ENCODE measurements at places on chromosomes 13 and 19.

DNA sequence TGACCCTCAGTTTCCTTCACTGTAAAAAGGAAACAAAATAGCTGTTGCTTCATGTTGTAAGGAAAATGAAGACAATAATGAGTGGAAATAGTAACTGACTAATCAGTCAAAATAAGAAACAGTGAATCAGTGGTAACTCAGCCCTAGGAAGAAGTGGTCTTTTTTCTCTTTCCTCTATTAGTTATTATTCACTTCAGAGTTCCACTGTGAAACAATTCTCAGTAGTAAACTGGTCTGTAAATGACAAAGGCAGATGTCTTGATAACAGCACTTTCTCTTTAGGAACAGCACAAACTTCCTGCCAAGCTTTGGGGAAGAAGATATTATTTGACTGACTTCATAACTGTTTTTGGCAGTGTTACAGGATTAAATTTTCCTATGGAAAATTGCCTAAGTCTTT, 600.5 kb upstream of the KLHL1 start:
- DNase-seq = no peak

DNA sequence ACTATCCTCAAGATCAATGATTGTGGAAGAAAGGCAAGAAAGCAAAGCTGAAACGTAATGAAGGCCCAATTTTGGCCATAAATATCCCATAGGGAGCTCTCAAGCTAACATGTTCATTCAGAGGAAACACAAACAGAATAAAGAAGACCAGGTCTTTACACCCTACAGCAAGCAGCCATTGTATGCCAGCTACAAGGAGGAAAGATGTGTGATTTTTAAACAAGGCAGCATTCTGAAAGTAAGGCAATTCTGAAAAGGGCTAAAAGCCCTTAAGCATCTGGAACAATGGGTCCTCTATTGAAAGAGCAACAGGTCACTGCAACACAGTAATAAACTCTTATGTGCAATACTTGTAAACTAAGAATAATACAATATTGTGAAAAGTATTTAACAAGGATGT, 1002.4 kb downstream of the SLITRK1 start:
- DNase-seq = no peak

GRCh38 chr13:48739386-48739964, 85.7 kb downstream of the CYSLTR2 start:
- DNase-seq = no peak

DNA sequence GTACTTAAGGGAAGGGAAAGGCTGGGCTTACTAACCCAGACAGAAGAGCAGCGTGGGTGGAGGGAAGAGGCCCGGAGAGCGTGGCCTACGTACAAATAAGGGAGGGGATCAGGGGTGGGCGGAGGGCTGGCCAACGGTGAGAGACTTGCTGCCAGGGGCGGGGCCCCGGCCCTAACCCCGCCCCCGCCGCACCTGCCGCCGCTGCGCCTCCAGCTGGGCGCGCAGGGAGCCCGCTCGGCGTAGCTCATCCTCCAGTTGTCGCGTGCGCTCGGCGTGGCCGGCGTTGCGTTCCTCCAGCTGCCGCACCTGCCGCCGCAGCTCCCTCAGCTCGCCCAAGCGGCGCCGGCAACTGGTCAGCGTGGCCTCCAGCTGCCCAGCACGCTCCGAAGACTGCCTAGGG, 5.7 kb downstream of the HOOK2 start:
- DNase-seq = no peak

DNA sequence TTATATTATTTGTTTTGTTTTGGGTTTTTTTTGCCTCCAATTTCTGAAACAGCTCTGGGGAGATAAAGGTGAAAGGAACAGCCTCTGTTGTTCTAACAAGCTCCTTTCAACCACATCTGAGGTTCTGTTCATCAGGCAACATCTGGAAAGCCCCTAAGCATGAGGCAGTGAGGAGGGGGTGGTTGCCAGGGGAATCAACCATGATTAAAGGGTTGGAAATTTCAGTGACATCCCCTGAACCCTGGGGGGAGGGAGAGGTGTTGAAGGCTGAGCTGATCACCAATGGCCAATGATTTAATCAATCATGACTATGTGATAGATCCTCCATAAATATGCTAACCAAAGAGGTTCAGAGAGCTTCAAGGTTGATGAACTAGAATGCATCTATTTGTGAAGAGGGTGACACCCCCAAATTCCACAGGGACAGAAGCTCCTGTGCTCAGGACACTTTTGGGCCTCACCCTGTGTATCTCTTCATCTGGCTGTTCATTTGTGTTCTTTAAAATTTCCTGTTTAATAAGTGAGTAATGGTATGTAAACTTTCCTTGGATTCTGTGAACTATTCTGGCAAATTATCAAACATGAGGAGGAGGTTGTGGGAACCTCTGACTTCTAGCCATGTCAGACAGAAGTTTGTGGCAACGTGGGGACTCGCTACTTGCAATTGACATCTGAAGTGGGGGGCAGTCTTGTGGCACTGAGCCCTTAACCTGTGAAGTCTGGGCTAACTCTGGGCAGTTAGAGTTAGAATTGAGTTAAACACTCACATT, 221.3 kb downstream of the NHLRC3 start:
- no peak for DNase-seq

- no peak for DNase-seq
These were observed 49.1 kb downstream of the TBC1D4 start for GRCh38 chr13:75432811-75433244.

DNA sequence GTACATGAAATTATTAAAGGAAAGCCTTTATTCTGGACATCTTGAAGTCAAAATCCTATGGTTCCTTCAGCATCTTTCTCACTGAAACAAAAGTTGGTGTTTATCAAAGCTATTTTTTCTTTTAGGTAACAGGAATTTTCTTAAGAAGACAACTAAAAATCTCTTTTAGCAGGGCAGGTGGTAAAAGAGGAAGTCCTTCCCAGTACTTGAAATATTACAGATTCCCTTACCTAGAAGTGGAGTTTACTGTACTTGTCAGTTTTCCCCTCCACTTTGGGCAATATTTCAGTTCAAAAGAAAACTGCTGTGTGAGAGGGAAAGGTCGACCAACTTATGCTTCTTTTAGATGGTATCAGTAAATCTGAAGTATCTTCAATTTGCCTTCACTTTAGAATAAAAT, 64.3 kb upstream of the TDRD3 start:
- no peak for DNase-seq

GRCh38 chr19:32651729-32652140, 23.2 kb downstream of the ANKRD27 start:
- DNase-seq = no peak

DNA sequence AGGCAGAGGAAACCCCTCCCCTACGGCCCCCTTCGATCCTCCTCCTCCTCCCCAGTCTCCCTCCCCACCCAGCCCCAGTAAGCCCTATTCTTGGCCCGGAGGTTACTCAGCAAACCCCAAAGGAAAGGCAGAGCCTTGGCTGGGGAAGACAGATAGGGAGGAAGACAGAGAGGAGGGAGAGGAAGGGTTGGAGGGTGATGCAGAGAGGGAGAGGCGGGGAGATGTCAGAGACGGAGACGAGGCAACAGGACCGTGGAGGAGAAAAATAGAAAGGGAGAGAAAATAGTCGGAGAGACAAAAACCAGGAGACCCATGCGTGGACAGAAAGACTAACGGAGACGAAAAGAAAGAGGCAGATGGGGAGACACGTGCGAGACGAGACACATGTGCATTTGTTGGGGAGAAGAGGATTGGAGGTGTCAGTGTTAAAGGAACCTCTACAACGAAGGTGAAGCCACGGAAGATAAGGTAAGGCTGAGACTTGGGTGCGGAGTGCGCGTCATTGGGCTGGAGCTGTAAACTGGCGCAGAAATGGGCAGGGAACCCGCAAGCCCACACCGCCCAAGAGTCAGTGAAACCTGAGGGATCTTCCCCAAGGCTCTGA, 2.9 kb downstream of the TGFB1 start:
- no peak for DNase-seq

GRCh38 chr19:13995017-13995728, 10.9 kb downstream of the RFX1 start:
- no peak for DNase-seq

- no peak for DNase-seq
These were observed 525 bp downstream of the CARS2 start for GRCh38 chr13:110705356-110705825.

GRCh38 chr13:72960114-72960513, 98.7 kb upstream of the KLF5 start:
- DNase-seq = no peak

DNA sequence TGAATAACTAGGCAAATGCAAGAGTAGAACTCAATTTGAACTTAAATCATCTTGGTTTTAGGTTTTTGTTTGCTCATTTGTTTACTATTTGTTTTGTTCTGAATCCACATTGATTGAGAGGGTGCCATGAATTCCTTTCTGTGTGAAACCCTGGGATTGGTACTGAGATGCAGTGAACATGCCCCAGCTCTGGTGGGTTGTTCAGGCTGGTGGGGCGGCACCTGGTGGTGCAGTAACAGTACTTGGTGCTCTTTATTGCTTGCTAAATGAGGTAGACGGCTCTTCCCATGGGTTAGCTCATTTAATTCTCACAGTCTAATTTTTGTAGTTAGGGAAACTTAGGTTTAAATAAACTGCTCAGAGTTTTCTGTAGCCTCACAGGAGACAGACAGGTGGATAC, 48.4 kb downstream of the WASF3 start:
- no peak for DNase-seq

GRCh38 chr13:51629491-51630287, 45.4 kb downstream of the WDFY2 start:
- no peak for DNase-seq

GRCh38 chr13:112113348-112113747, 46.4 kb downstream of the SOX1 start:
- DNase-seq = no peak

GRCh38 chr13:42076309-42076713, 27.9 kb downstream of the DGKH start:
- DNase-seq = no peak

DNA sequence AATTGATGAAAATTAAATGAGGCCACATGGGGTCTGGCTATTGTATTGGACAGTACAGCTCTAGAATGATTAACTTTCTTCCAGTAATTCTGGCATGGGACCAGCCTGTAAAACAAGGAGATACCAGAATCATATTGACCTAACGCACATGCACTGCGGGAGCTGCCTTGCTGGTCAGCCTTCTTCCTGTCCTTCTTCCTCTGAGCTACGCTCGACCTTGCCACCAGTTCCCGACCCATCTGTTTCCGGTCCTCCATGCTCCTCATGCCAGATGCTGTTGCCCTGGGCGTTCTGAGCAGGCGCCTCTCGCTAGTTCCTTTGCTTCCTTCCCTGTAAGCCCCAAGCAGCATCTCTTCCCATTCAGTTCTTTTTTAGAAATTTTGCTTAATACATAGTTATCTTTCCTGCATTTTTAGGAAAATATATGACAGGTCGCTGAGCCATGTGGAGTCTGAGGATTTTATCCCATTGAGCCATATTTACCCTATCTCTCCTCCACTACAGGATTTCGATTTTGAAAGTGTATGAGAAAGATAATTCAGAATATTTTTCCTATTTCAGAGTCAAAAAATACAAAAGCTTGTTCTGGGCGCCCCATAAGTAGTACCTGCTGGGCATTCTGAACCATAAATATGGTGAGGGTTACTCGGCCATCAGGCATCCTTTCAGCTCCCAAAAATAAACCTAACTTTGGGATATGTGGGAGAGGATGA, 38.6 kb downstream of the TNFRSF19 start:
- no peak for DNase-seq

DNA sequence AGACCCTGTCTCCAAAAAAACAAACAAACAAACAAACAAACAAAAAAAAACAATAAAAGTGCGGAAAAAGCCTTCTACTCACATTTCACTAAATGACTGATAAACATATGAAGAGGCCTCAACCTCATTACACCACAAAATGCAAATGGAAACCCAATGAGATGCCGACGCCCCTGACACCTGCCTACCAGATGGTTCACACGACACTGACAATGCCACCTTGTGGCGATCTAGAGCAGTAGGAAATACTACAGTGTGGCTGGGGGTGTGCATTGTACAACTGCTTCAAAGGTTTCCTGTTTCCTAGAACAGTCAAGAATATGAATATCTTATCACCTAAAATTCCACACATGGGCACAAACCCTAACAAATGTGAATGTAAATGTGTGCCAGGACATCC, 14.0 kb downstream of the SCGB2B2 start:
- no peak for DNase-seq

DNA sequence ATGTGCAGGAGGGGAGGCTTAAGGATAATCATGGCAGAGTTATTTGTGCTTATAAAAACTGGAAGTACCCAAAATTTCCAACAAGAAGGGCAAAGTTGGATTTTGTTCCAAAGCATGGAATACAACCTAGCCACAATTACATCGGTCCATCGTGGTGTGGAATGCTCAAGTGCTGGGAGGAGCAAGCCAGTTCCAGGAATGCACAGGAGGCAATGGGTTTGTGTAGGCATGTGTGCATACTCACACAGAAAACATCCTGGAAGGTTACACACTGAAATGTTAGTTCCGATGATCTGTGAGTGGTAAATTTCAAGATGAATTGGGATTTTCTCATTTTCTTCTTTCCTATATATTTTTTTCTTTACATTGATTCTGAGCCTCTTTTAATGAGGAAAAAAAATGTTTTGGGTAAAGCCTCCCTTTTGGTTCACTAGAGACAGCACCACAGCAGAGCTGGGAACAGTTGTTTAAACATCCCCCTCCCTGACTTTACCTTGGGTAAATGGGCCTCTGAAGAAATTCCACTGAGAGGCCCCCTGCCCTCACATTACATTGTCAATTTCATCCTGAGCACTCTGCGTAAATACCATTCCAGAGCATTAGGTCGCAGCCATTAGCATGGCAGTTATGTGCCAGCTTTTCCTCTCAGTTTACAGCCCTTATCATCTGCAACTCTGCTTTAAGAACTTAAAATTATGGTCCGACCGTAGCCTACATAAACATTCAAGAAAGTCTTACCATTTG, 122.0 kb downstream of the UQCRFS1 start:
- DNase-seq = no peak

DNA sequence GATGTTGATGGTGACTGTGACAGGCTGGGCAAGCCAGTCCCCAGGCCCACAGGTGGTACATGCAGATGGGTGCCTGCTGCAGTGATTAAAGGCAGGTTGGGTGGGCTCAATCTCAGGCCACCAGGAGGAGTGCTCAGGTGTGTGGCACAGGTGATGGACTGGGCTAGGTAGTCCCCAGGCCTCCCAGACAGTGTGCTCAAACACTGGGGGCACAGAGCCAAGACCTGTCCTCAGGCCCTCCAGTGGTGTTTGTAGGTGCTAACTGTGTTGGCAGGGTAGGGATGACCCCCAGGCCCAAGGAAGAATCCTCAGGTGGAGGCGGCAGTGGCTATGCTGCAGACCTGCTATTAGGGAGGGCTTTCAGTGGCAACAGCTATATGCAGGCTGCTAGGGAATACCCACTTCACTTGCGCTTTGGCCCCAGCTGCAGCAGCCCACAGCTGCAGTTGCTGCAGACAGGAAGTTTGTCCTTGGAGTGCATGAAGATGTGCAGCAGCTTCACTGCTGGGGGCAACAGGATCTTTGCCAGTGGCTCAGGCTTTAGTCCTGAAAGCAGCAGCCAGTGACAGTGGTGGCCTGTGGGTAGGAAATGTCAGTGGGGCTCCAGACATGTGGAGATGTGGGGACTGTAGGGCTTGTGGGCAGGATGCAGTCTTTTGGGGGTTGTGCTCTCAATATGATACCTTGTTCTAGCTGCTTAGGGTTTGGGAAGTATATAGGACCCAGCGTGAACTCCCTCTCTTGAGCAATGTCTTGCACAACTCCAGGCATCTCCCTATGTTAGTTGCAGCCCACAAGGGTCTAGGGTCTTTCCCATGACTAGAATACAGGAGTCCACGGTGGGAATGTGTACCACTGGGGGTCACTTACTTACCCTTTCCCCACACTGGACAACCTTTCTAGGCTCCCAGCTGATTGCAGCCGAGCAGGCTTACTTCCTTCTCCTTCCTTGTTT, 54.1 kb upstream of the MLNR start:
- DNase-seq = no peak

GRCh38 chr19:10292789-10293636, 3.3 kb downstream of the ICAM5 start:
- no peak for DNase-seq

All from lower leg skin (tissue), 4 donors.